ENCODE measurements at places on chromosomes 1 and 21. TPM values are rescaled to one million over a fixed set of nuclear protein-coding genes. Genes with fewer than 3 reads are reported as not detected.
A peak's percentile ranks its signal among the peaks of the same experiment; 100 is the strongest.

DNA sequence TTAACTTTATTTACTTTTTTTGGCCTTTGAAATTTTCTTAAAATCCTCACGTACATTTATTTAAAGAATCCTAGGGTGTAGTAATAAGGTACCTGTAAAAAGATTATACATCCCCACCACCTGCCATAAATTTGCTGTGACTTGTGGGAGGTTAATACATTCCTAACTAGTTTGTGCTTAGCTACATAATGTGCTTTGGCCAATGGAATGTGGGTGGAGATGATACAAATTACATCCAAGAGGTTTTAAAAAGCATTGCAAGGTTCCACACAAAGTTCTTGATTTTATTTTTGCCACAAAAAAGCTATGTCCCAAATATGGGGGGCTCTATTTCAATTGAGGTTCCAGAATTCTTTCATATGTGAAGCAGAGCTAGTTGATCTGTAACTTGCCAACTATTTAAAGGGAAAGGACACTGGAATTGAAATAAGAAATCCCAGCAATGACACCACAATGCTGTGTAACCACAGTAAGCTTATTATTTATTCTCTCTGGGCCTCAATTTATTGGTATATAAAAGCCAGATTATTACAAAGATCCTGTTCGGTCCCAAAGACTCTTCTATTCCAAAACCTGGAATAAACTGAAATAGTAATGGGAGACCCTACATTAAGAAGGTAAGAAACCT lies 15.7 kb downstream of the ASPM start:
- ATAC-seq = no peak

GRCh38 chr1:109283748-109284600 lies 1.0 kb upstream of the PSRC1 start:
- no peak for ATAC-seq

Gene YRDC
- 14.7 TPM for total RNA-seq

DNA sequence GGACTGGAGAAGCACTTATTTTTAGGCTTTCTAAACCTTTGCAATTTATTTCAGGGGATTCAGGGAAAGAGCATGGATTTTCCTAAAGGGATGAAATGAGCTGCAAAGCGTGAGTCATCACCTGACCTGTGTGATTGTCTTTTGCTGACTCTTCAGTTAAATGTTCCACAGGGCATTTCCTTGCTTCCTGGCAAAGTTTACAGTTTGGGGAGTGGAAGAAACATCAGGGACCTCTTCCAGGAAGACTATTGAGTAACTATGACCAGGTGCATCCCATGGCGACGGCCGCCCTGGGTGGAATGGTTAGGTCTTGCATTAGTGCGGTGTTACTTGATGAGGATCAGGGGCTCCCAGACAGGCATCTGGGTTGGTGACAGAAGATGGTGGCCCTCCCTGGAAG lies 79.5 kb upstream of the SIPA1L2 start:
- ATAC-seq = peak; percentile 41

- ATAC-seq = no peak
These were observed 6.7 kb downstream of the TBX15 start for GRCh38 chr1:118981436-118981835.

DNA sequence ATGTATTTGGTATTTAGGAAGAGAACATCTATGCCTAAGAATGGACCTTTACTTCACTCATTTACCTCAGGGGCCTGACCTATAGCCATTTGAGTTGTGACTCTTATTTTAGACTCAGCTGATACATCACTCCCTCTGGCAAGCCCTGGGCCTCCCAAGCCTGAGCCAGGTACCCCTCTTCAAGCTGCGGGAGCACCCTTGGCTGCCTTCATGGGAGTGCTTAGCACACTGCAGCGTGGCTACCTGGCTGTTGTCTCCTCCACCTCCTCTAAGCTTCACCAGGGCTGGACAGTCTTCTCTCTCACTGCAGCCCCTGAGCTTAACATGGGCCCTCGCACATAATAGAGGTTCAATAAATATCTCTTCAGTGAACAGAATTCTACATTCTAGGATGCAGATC lies 23.5 kb upstream of the LHX4 start:
- no peak for ATAC-seq

Gene OR2L5
- not detected for total RNA-seq

- ATAC-seq = peak; percentile 62
These were observed 30.7 kb upstream of the CD34 start for GRCh38 chr1:207941665-207942064.

GRCh38 chr1:204162494-204163074 lies 3.6 kb downstream of the REN start:
- ATAC-seq = peak; percentile 91

DNA sequence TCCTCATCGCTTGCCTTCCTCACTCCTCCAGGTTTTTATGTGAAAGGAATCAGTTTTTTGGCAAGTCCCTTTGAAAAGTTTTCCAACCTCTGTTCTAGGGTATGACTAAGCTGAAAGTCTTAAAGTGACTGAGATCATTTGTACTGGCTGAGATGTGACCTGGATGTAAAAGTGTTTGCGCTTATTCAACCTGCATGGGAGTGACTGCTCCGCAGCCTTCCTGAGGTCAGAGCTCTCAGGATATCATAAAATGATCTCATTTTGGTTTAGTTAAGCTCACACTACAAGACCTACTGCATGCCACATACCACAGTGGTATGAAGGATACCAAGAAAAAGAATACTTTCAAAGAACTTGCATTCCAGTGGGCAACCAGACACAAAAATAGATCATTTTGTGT lies 29.8 kb upstream of the TADA1 start:
- peak; percentile 60 for ATAC-seq

Gene IGSF3
- total RNA-seq = 55.4 TPM

Gene OR2L3
- total RNA-seq = not detected

Gene RGS16
- total RNA-seq = 1.3 TPM

- ATAC-seq = no peak
These were observed 432.9 kb downstream of the PLPP3 start for GRCh38 chr1:56146449-56146848.

- no peak for ATAC-seq
These were observed 18.0 kb upstream of the TRIM17 start for GRCh38 chr1:228434689-228435088.

Gene ADORA3
- total RNA-seq = 0.64 TPM

- peak; percentile 36 for ATAC-seq
These were observed at the start of gene NEXN for GRCh38 chr1:77888081-77888780. NEXN (plus strand) TSS chr1:77888624; CDS start chr1:77916107, 27,483 bp downstream.

DNA sequence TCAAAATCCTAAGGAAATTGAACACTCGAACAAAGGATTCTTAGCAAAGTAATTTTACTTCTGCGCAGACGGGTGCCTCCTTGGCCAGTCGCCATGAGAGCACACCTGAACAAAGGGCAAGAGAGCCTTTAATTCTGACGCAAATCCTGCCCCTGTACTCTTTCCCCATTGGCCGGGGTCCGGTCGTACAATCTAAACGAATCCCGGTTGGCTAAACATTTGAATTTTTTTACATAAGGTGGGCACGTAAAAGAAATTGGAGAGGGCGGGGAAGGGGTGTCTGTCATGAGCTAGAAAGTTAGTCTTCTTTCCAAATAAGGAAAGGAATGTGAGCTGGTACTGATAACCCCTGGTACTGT lies 8.2 kb upstream of the IL22RA1 start:
- no peak for ATAC-seq

DNA sequence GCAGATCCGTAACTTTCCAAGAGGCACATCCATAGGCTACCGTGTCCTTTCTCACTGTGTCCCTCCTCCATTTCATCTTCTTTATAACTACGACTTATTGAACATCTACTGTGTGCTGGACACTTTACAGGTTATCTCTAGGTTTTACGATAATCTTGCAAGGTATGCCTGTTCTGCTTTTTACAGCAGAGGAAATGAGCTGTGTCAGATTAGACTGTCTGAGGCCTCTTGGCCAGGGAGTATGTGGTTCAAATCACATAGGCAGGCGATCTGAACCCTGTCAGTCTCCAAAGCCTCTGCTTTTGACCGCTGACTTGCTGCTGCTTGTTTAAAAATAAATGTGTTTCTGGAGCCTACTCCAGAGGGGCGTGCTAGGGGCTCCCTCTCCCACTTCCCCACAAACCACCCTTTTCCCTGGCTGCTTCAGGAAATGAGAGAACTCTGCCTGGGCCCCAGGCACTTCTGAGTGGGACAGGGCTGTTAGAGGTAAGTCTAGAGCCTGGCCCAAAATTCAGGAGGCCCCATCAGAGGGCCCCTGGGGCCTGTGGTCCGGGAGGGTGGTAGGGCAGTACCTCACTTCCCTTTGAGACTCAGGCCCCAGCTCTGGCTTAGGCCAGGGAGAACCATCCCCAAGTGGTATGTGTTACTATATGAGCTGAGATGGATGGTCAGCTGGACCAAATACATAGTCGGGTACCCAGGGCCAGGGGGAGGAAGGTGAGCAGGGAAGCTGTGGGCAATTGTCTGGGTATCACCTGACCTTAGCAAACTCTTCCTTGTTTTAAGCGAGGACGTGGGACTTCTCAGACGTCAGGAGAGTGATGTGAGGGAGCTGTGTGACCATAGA lies 4.4 kb downstream of the PSEN2 start:
- no peak for ATAC-seq

- ATAC-seq = peak; percentile 82
These were observed 38.3 kb downstream of the ECE1 start for GRCh38 chr1:21251773-21252471.

- ATAC-seq = no peak
These were observed 6.8 kb upstream of the TMEM183A start for GRCh38 chr1:203000217-203000944.

GRCh38 chr1:27806758-27807157 lies 23.8 kb upstream of the PPP1R8 start:
- ATAC-seq = no peak
